Fibroblast of skin of scalp (primary cell): ENCODE measurements at places on chromosomes 1 and 21.
A peak's percentile ranks its signal among the peaks of the same experiment; 100 is the strongest.

DNA sequence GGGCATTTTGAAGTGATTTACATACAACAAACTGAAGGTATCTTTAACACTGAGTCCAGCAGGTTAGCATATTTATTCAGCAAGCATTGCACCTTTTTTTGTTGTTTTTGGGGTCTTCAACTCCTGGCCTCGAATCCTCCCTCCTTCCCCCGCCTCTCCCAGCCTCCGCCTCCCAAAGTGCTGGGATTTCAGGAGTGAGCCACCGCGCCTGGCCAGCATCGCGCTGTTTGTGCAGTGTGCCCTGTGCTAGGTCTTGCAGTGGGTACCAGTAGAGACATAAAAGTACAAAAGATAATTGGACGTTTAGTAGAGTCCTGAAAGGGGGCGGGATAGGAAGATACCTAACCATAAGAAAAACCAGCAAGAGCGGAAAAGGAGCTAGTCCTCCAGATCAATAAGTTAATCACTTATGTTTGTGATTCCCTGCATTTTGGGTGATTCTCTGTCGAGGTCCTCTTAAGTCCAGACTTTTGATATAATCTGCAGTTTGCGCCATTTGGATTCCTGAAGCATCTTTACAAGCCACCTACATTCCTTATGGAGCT lies 111.8 kb downstream of the OSBPL9 start:
- DNase-seq, result no peak

- DNase-seq, result no peak
Measured at GRCh38 chr1:55466373-55466772, 251.2 kb upstream of the USP24 start.

DNA sequence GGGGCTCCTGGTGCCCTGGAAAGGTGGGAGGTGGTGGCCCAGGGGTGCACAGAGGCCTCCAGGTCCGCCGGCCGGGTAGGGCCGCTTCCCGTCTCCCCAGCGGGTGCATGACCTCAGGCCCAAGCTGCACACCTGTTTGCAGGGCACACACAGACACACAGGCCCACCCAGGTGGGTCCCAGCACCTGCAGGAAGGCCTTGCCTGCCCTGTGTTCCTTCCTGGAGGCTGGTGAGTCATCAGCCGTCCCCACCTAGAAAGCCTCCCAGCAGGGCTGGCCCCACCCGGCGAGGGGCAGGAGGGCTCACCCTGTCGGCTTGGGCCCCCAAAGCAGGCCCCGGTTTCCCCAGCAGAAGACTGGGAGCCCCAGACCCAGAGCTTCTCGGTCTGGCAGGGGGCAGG lies 23.6 kb upstream of the TTLL10 start:
- no peak for DNase-seq

DNA sequence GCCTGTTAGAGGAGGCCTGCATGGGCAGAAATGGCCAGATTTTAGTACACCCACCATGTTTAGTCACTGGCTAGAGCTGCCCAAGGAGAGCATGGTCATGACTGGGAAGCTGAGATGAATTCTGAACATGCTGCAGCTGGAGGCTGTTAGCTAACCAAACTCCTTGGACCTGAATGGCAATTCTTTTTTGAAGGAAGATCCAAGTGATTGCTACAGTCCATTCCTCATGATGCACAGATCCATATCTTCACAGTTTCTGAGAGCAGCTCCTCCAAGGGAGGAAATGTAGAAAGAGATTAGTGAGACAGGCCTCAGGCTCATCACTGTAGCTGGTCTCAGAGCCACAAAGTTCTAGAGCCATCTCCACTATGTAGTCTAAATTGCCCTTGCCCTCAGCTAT lies 11.1 kb downstream of the ZFYVE9 start:
- DNase-seq, result no peak

- DNase-seq, result peak; percentile 17
Measured at GRCh38 chr1:25889470-25889869, 14.0 kb upstream of the PAQR7 start.

DNA sequence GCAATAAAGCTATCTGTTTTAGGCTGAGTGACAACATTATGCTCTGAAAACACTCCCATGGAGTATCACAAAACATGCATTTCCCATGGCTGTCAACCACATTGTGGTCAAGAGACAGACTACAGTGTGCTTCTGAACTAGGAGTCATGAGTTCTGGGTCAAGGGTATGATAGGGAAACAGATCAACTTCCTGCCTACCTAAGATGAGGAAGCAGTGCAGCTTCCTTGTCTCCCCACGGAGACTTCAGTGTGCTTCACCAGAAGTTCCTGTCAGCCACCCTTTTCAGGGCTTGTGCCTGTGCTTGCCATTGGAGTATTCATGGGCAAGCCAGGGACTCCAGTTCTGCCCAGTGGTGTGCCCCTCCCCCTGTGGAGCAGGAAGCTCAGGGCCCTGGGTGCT lies 19.9 kb downstream of the LCE3E start:
- DNase-seq, result no peak

GRCh38 chr1:63663301-63663700 lies 70.1 kb downstream of the PGM1 start:
- no peak for DNase-seq

DNA sequence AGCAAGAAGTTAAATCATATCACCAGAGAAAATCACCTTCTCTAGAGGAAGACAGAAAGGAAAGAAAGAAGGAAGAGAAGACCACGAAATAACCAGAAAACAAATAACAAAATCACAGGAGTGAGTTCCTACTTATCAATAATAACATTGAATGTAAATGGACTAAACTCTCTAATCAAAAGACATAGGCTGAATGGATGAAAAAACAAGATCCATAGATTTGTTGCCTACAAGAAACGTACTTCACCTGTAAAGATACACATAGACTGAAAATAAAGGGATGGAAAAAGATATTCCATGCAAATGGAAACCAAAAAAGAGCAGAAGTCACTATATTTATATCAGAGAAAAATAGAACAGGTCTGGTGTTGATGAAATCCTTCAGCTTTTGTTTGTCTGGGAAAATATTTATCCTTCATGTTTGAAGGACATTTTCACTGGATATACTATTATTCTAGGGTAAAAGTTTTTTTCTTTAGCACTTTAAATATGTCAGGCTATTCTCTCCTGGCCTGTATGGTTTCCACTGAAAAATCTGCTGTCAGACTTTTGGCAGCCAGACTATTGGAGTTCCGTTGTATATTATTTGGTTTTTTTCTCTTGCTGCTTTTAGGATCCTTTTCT lies 202.5 kb upstream of the DUSP10 start:
- DNase-seq, result no peak

DNA sequence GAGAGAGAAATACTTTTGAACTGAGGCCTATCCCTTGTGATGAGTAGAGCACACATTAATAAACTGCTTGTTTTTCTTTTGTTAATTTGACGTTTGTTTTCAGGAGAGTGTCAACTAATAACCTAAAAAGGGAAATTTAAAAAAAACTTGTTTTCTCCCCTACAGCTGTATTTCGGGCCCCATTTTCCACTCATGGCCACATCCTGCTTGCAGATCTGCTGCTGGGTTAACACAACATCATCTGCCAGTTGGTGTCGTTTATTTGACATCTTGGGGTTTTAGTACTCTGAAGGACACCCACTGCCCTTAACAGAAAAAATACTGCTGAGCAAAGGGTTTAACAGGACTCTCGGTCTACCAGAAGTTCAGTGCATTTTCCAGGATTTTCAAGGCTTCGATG lies 848 bp upstream of the PYHIN1 start:
- DNase-seq, result no peak

GRCh38 chr1:70583522-70583921 lies 172.5 kb downstream of the CTH start:
- no peak for DNase-seq

GRCh38 chr1:54311506-54311905 lies 94.7 kb downstream of the SSBP3 start:
- no peak for DNase-seq

GRCh38 chr1:183096894-183097293 lies 73.7 kb downstream of the LAMC1 start:
- peak; percentile 34 for DNase-seq

DNA sequence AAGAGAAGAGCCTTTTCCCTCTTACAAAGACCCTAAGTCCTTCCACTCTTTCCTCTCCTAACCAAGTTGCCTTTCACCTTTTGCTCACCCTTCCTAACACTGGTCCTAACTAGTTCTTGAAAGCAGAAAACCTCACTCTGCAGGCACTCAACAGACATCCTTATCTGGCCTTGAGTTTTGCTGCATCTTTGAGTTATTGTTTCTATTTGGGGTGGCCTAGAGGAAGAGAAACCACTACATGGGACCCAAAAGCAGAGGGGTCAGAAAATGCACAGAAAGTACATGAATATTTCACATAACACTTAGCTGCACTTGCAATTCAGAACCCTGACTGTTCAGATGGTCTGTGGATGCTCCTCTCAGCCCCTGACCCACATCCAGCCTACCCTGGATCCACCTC lies 178.3 kb upstream of the SYT6 start:
- DNase-seq, result no peak

- DNase-seq, result no peak
Measured at GRCh38 chr1:111214074-111214801, 13.3 kb upstream of the CHI3L2 start.

DNA sequence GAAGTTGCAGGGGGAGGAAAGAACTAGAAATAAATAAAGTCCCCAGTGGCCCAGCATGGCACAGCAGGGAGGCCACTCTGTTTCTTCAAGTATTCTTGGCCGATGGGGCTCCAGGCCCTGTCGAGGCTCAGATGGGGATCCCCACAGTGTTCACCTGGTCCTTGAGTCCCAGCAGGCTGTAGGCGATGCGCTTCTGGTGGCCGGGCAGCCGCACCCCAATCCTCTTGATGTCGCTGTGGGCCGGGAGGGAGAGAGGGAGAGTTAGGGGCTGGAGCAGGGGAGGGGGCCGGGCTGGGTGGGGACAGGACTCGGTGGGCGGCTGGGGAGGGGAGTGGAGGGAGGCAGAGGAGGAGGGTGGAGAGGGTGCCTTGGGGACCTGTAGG lies 30.8 kb downstream of the EPHA2 start:
- no peak for DNase-seq

DNA sequence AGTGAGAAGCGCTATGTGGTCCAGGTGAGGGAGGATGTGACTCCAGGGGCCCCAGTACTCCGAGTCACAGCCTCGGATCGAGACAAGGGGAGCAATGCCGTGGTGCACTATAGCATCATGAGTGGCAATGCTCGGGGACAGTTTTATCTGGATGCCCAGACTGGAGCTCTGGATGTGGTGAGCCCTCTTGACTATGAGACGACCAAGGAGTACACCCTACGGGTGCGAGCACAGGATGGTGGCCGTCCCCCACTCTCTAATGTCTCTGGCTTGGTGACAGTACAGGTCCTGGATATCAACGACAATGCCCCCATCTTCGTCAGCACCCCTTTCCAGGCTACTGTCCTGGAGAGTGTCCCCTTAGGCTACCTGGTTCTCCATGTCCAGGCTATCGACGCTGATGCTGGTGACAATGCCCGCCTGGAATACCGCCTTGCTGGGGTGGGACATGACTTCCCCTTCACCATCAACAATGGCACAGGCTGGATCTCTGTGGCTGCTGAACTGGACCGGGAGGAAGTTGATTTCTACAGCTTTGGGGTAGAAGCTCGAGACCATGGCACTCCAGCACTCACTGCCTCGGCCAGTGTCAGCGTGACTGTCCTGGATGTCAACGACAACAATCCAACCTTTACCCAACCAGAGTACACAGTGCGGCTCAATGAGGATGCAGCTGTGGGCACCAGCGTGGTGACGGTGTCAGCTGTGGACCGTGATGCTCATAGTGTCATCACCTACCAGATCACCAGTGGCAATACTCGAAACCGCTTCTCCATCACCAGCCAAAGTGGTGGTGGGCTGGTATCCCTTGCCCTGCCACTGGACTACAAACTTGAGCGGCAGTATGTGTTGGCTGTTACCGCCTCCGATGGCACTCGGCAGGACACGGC lies 2.2 kb downstream of the CELSR2 start:
- no peak for DNase-seq

- DNase-seq, result no peak
Measured at GRCh38 chr1:243799908-243800307, 50.1 kb downstream of the AKT3 start.

DNA sequence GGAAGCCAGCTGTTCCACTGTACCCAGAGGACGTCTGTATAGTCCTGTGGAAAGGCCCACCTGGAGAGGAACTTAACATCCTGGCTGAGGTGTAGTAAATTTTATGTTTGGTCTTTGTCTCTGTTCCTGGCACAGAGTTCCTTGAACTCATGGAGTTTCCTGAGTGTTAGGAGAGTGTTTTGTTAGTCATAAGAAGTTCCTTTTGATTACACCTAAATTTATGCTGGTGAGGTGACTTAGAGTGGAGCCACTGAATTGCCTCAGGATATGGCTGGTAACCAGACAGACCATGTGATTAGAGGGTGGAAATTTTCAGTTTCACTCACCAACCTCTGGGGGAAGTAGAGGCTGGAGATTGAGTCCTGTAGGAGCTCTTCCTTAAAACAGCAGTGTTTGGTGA lies 57.9 kb downstream of the RASAL2 start:
- no peak for DNase-seq

DNA sequence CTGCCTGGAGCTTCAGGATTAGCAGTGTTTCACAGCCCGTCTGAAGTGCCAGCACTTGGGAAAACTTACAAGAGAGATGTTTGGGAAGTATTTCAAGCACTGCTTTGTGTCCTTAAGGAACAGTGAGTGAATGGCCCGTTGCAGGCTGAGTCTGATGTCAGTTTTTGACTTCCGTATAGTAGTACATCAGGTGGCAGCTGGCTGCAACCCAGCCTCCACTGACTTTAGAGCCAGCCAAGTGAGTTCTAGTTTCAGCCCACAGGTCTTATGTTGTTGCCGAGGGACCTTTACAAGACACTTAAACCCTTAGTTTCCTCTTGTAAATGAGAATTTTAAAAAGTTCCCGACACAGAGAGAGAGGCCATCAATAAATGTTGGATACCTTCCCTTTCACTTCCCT lies 35.0 kb downstream of the UCK2 start:
- no peak for DNase-seq

- no peak for DNase-seq
Measured at GRCh38 chr1:50902419-50902818, 57.6 kb downstream of the FAF1 start.

DNA sequence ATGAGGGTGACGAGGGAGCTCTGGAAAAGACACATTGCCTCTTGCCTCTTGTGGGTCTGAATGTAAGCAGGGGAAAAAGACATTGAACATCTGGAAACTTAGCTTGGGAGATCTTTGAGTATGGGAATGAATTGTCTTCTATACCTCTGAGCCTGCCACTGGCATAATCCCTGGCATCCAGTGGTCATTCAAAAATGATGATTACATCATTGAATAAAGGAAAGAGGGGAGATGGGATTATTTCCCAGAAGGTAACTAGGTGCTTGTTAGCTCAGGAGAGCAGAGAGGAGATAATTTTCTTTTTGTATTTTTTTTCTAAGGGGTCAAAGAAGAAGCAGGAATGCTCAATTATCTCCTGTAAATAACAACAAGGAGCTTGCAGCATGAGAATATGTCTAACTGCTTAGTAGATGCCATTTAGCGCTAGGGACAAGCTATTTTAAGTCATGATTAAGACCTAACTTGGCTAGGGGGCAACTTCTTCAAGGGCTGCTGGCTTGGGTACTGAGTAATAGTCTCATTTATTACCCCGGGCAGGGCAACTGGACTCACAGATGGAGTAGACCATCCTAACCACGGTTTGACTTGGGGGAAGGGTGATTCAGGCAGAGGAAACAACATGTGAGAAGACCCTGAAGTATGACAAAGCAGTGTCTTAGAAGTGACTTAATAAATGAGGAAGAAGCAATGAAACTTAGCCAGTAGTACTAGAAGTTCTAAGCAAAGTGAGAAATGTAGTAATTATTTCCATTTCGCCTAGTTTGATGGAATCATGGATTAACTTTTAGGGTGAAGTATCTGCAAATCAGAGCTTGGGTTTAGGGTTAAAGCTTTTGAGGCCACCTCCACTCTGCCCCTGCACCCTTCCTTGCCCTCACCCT lies 11.0 kb upstream of the XCL2 start:
- no peak for DNase-seq

- no peak for DNase-seq
Measured at GRCh38 chr1:225899044-225899925, 10.3 kb upstream of the LEFTY1 start.
